ENCODE measurements at places on chromosomes 11 and 22. TPM values are rescaled to one million over a fixed set of nuclear protein-coding genes. Genes with fewer than 3 reads are reported as not detected.
A peak's percentile ranks its signal among the peaks of the same experiment; 100 is the strongest.

DNA sequence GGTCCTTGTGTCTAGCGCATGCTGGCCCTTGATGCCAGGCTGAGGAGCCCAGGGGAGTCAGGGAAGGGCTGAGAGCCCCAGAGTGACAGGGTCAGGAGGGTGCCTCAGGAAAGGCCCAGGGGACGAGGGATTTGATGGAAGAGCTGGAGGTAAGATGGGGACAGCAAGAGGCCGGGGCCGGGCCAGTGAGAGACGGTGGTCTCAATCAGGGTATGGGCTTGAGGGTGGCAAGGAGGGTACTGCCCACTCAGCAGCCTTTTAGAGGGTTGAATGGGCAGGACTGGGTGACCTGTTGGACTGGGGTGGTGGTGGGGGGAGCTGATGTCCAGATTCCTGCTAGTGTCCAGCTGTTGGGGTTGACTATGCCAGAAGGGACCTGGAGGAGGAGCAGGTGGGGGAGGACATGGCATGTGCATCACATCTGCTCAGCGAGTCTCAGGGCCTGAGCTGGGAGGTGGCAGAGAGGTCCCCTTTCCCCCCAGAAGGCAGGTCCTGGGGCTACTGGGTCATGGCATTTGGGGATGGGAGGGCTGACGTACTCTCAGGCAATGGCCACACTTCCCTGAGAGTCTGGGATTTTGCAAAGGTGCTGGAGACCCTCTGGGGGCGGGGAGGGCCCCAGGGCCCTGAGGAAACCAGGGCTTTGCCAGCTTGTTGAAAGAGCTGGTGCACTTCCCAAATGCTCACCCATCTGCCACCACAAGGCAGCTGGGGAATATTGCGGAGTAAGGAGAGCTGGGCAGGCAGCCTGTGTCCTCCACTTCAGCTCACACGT lies 18.4 kb downstream of the MYO7A start:
- DNase-seq, result no peak

GRCh38 chr11:57568330-57568766 lies 876 bp upstream of the UBE2L6 start:
- peak; percentile 85 for DNase-seq

DNA sequence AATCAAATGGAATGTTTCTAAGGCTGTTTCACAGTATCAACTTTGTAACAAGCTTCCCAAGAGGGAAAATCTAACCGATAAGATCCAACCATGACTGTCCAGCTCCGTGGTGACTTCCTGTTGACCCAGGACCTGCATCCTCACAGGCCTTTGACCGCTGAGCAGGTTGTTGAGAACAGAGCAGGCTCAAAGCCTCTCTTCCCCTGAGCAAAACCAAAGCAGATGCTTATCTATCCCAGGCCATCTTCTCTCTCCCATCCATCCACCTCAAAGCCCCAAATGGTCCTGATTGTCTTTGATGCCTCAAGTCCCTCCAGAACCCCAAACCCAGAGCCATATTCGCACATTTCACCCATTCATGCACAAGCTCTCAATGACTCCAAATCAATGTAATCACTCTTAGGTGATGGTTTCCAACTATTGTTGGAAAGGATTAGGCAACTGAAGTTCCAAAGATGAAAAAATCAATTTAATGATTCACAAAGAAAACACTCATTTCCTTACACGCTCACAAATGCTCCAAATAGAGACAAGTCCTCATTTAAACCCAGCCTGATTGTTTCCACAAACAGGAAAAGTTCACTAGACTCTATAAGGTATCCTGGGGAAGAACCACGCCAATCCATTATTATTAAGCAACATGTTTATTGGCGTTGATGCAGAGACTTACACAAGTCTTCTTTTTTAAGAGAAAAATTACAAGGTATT lies 48.7 kb downstream of the C11orf58 start:
- peak; percentile 72 for DNase-seq

DNA sequence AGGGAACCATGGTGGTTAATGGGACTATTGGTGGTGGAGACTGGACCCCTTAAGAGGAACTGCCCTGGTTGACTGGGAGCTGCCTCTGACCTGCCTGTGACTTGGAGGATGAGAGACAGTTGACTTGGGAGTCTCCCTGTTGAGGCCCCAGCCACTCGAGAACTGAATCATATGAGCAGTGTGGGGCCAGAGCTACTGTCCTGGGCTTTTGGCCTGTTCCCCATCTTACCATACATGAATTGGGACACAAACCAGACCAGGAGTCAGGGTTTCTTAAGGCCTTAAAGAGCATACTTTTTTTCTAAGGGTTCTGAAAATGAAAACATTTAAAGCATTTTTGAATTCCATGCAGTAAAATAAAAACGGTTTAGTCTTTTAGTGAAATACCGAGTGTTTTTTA lies 92.8 kb downstream of the TEAD1 start:
- DNase-seq, result no peak

GRCh38 chr11:110587972-110588371 lies 124.3 kb downstream of the ARHGAP20 start:
- DNase-seq, result no peak

- no peak for DNase-seq
These were observed 4.1 kb upstream of the NUDT8 start for GRCh38 chr11:67633758-67634365.

DNA sequence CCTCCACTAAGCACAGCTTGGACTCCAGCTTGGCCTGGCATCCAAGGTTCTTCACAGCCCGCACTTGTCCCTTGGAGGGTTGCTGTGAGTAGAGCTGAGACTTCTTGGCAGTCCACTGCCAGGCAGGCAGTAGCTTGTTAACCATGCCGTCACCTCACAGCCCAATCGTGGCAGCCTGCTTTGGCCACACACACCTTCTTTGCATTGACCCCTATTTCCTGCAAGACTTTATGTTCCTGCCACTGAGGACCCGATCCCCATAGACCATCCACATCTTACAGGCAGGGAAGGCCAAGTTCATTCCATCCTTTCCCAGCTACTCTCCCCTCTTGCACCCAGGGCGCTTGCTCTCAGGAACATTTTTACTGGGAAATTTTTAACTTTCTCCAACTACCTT lies 2.5 kb upstream of the PYGM start:
- no peak for DNase-seq

DNA sequence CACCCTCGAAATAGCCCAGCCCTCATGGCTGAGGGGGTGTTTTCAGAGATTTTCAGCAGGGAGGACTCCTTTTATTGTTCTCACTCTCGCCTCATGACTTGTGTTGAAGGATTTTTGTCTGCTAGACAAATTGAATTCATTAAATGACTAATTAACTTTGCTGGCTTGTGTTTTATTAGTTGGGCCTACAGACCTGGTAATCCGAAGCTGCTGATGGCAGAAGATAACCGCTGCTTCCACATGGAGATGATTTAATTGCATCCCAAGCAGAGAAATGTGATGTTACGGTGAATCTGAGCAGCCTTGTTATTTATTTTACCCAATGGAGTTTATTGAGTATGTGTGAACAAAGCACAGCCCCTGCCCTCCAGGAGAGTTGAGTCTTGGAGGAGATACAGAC lies 40.5 kb upstream of the CDON start:
- DNase-seq, result no peak

GRCh38 chr11:124719534-124719933 lies 20.2 kb upstream of the NRGN start:
- no peak for DNase-seq

GRCh38 chr11:96026310-96026709 lies 102.4 kb upstream of the MTMR2 start:
- no peak for DNase-seq

DNA sequence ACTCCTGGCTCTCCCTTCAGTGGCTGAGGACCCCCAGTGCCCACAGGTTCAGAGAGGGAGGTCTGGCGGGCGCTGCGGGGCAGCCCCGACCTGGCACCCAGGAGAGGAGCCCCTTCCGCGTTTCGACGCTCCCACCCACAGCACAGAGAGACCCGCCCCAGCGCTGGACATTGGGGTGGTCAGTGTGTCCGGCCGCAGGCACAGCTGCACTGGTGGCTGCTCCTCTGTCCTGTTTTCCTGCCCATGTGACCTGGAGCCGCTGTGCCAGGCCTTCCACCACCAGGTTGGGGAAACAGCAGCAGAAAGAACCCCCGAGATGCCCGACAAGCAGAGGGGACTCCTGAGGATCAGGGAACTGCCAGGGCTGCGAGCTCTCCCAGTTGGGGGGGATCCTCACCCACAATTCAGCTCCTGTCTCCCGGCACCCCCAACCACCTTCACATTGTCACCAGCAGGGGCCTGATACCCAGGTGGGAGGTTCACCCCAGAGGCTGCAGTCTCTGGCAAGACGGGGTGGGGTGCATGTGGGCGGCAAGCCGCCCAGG lies 13.6 kb downstream of the KRTAP5-5 start:
- DNase-seq, result no peak

DNA sequence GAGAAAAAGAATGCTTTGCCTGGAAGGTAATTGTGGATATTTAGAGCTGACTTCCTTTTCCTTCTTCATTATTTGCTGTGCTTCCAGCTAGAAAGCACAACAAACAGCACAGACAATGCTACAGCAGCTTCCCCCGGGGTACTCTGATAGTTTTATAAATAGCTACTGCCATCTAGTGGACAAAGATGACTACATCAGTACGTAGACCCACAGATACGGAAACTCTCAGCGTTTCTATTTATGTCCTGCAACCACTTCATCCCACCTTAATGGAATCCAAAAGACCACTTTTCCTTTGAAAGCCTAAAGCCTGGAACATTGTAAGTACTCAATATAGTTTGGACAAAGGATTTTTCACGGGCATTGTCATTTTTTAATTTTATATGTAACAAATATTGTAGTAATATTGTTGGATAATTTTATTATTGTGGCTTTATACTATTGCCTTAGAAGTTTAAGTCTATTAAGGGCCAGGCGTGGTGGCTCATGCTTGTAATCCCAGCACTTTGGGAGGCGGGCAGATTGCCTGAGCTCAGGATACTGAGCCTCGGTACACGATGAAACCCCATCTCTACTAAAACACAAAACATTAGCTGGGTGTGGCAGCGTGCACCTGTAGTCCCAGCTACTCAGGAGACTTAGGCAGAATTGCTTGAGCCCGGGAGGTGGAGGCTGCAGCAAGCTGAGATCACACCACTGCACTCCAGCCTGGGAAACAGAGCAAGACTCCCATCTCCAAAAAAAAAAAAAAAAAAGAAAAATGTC lies 7.5 kb downstream of the HSPA8 start:
- peak; percentile 80 for DNase-seq

DNA sequence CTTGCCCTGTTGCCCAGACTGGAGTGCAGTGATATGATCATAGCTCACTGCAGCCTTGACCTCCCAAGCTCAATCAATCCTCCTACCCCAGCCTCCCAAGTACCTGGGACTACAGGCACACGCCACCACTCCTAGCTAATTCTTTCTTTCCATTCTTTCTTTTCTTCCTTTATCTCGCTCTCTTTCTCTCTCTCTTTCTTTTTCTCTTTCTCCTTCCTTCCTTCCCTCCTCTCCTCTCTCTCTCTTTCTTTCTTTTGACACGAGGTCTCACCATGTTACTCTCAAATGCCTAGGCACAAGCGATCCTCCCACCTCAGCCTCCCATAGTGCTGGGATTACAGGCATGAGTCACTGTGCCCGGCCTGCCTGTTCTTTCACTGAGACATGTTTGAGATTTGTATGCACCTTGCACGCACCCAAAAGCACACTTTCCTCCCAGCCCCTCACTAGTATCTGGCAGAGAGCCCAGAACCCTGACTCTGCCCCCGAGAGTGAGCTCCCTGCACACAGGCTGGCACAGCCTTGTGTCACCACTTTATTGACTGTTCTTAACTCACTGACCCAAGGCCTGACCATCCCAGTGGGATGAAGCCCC lies 56.8 kb downstream of the CD6 start:
- no peak for DNase-seq

DNA sequence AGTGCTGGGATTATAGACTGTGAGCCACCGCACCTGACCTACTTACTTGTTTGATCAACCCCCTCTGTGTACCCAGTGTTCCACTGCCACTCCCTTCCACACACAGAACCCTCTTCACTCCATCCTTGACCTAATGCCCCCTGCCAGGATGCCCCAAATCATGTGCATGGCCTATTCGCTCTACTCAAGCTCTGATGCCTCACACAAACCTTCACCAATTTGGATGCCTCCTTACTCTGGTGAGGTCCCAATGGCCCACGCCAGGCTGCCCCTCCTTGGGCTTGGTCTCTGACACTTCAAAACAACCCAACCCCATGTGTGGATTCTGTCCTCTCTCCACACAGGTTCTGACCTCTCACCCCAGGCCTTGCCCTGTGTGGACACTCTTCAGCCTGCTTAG lies 9.4 kb upstream of the PSMC3 start:
- no peak for DNase-seq

- DNase-seq, result peak; percentile 57
These were observed at the start of gene TMEM121B for GRCh38 chr22:17121233-17122195. TMEM121B (minus strand) TSS chr22:17121360; CDS start chr22:17121127, 233 bp downstream.

GRCh38 chr11:33452836-33453624 lies 195.8 kb downstream of the HIPK3 start:
- DNase-seq, result peak; percentile 66

- DNase-seq, result no peak
These were observed 492.9 kb downstream of the SOX6 start for GRCh38 chr11:15863411-15863810.

DNA sequence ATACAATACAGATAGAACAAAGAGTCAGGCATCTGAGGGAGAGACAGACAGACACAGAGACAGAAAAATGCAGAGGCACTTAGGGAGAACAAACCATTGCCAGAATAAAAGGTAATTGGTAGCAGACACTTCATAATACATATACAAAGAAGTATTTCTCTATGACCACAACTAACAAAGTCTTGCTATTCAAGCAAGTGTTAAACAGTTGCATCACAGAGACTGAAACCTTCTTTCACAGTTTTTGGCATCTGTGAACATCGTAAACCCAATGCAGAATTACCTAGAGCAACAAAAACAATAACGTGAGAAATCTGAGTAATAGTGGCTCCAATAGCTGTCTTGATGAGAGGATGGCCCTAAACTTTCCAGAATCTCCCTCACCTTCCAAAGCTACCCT lies 116.4 kb downstream of the BLID start:
- no peak for DNase-seq

DNA sequence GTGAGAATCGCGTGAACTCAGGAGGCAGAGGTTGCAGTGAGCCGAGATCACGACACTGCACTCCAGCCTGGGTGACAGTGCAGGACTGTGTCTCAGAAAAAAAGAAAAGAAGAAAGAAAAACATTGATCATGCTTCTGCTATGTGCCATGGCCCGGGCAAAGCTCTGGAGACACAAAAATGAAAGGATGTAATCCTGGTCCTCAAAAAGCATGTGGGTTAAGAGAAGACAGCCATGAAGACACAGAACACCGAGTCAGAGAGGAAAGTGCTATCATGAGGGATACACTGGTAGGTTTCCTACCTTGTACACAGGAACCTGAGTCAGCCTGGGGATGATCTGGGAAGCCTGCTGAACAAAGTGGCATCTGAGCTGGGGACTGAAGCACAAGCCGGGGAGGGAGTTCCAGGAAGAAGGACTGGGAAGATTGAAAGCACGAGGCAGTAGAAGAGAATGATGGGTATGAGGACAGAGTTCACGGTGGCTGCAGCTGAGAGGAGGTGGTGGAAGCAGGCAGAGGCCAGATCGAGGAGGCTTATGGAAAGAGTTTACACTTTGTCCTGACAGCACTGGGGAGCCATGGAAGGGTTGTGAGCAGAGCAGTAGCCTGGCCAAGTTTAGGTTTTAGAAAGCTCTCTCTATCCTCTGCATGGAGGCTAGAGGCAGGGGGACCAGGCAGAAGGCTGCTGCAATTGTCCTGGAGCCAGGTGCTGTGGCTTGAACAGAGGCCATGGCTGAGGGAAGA lies 9.9 kb upstream of the MAFF start:
- DNase-seq, result no peak

- no peak for DNase-seq
These were observed 185.4 kb upstream of the E2F8 start for GRCh38 chr11:19426011-19426755.

Gene RAB30
- 11.2 TPM for total RNA-seq

Gene GGTLC2
- not detected for total RNA-seq

Gene CLDN5
- 1,341 TPM for total RNA-seq

Gene VPREB3
- total RNA-seq, result not detected

Gene LRRC74B
- not detected for total RNA-seq

Gene CABP7
- total RNA-seq, result not detected

Gene NPAS4
- not detected for total RNA-seq
